GM23248 (cell line): ENCODE measurements at places on chromosomes 11 and 22. TPM values are rescaled to one million over a fixed set of nuclear protein-coding genes. Genes with fewer than 3 reads are reported as not detected.
A peak's percentile ranks its signal among the peaks of the same experiment; 100 is the strongest.

POU2AF1 gene
- total RNA-seq = 0.11 TPM in 1 of 2 replicates, not detected in the other

HOATZ gene
- total RNA-seq = not detected in 2 replicates

NEU3 gene
- 6.2 and 6.4 TPM in 2 replicates for total RNA-seq

MUC2 gene
- total RNA-seq = not detected in 2 replicates

DNA sequence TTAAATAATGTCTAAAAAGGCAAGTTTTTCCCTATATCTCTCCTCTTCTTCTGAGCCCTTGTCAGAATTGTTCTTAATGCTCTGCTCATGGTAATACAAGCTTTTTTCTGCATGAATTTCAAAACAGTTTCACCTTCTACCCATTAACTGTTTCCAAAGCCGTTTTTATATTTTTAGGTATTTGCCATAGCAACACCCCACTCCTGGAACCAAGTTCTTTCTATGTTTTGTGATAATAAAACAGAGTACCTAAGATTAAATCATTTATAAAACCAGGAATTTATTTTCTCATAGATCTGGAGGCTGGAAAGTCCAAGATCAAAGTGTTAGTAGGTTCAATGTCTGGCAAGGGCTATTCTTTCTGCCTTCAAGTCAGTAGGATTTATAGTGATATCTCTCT is 497.4 kb downstream of the ETS1 start:
- no peak for DNase-seq
- H3K27me3 ChIP-seq = peaks cover 5% of the 10 kb centered on the region; the same call in 1 of the 2 replicates
- no peaks in the 10 kb centered on the region for H3K36me3 ChIP-seq
- H3K4me3 ChIP-seq = no peak overlapping the region

DNA sequence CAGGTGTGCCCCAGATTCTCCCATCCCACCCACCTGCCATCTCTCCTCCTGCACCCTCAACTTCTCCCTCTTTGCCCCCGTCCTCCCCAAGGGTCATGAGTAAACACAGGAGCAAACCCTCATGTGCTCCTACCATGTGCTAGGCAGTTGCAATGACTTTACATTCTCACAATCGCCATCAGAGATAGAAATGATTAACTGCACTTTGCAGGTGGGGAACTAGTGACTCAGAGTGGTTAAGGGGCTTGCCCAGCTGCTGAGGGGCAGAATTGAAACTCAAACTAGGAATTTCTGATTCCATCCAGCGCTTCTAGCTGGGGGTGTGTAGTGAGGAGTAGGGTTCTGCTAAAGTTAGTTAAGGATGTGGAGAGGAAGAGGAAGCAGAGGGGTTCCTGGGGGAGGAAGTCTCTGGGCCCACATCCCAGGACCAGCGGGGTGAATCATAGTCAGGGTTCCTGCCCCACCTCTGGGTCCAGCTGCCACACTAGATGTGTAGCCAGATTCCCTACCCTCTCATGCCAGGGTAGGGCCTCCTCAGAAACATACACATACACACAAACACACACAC is 16.0 kb upstream of the PRG2 start:
- 0 out of 2 replicates have a peak, but pooled peaks cover 13% of the 10 kb centered on the region for H3K36me3 ChIP-seq
- H3K27ac ChIP-seq = 0 out of 2 replicates have a peak overlapping the region, but pooled peaks have one; percentile 7
- peak; percentile 46 for DNase-seq
- no peaks in the 10 kb centered on the region for H3K27me3 ChIP-seq
- no peak overlapping the region for H3K4me3 ChIP-seq

DNA sequence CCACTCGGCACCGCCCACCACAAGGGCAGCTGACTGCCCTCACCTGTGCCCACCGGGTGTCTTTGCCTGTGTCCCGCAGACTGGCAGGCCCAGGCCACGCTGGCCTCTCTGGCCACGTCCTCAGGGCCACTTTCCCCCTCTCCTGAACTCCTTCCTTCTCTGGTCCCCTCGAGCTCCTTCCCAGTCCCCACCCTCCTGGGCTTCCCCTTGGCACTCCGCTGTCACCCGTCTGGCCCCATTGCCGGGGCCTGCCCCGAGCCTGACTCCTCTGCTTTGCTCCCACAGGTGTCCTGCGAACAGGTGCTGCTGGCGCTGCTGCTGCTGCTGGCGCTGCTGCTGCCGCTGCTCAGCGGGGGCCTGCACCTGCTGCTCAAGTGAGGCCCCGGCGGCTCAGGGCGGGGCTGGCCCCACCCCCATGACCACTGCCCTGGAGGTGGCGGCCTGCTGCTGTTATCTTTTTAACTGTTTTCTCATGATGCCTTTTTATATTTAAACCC is 14.2 kb downstream of the MCAT start:
- H3K4me3 ChIP-seq = no peak overlapping the region
- H3K36me3 ChIP-seq = no peaks in the 10 kb centered on the region
- DNase-seq = no peak
- H3K27me3 ChIP-seq = no peaks in the 10 kb centered on the region

DNA sequence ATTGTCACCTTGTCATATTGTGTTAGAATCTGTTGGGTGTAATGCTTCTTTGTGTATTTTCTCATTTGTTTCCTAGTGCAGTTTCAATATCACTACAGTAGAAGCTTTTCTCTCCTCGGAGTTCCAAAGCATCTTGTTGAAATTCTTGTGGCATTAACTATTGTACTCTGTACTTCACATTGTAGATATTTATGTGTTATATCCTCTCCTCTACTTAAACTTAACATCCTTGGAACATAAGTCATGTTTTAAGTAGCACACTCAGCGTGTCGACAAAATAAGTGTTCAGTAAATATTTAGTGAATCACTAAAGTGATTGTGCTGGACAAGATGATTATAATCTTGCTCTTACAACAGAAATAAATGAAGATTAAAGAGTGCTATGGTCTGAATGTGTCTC is 201.7 kb downstream of the ARHGAP42 start:
- H3K36me3 ChIP-seq = no peaks in the 10 kb centered on the region
- no peaks in the 10 kb centered on the region for H3K27me3 ChIP-seq
- peaks cover 10% of the 10 kb centered on the region for H3K4me1 ChIP-seq
- no peak overlapping the region for H3K27ac ChIP-seq
- DNase-seq = no peak
- no peak overlapping the region for H3K4me3 ChIP-seq

- H3K4me1 ChIP-seq = no peaks in the 10 kb centered on the region
- H3K36me3 ChIP-seq = no peaks in the 10 kb centered on the region
- DNase-seq = peak; percentile 48
- peaks cover 30% of the 10 kb centered on the region for H3K27me3 ChIP-seq
- H3K4me3 ChIP-seq = no peak overlapping the region
- no peak overlapping the region for H3K27ac ChIP-seq
Measured at GRCh38 chr11:111417766-111418435, 38.8 kb upstream of the POU2AF1 start.

DNA sequence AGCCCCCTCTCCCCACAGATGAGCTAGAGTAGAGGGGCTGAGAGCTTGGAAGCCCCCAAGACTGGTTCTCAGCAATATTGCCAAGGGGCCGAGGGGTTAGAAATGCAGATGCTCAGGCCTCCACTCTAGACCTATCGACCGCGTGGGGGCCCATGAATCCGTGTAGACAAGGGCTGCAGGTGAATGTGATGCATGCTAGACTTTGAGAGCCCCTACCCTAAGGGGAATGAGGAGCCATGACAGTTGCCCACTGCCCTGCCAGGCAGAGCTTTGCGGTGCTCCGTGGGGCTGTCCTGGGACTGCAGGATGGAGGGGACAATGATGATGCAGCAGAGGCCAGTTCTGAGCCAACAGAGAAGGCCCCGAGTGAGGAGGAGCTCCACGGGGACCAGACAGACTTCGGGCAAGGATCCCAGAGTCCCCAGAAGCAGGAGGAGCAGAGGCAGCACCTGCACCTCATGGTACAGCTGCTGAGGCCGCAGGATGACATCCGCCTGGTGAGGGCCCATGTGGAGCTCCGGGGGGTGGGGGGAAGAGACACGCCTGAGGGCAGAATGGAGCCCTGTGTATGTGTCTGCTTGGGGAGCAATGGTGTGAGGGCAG is 1.3 kb downstream of the SSH3 start:
- H3K4me3 ChIP-seq = peak overlapping the region; percentile 82
- 0 out of 2 replicates have a peak, but pooled peaks cover 12% of the 10 kb centered on the region for H3K4me1 ChIP-seq
- no peaks in the 10 kb centered on the region; the same call in 1 of the 2 replicates for H3K36me3 ChIP-seq
- no peak overlapping the region for H3K27ac ChIP-seq
- no peaks in the 10 kb centered on the region for H3K27me3 ChIP-seq

FAU gene
- total RNA-seq = 180 and 199 TPM in 2 replicates

GRCh38 chr11:116638463-116638862 is 134.3 kb downstream of the BUD13 start:
- DNase-seq = no peak
- H3K27me3 ChIP-seq = peaks cover 22% of the 10 kb centered on the region

GRCh38 chr11:96295369-96295768 is 47.6 kb downstream of the MAML2 start:
- H3K4me3 ChIP-seq = no peak overlapping the region
- no peak for DNase-seq
- no peaks in the 10 kb centered on the region for H3K27me3 ChIP-seq

DNA sequence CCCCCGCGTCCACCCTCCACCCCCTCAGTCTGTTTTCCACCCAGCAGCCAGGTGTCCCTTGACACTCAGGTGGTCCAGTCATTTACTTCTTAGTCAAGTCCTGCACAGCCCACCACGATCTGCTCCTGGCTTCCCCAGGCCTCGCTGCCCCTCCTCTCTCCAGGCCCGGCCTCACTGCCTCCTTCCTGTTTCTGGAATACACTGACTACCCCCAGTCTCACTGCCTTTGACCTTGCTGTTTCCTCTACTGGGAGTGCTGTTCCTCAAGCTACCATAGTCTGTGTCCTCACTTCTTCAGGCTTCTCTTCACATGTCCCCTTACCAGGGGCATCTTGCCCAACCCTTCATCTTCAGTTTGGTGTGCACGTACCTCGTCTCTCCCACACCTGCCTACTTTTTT is 7.4 kb downstream of the MCM5 start:
- no peaks in the 10 kb centered on the region for H3K4me1 ChIP-seq
- no peaks in the 10 kb centered on the region for H3K36me3 ChIP-seq

- no peak overlapping the region for H3K4me3 ChIP-seq
- H3K36me3 ChIP-seq = no peaks in the 10 kb centered on the region
- peaks cover 18% of the 10 kb centered on the region for H3K4me1 ChIP-seq
- peak; percentile 94 for DNase-seq
- H3K27me3 ChIP-seq = no peaks in the 10 kb centered on the region
Measured at GRCh38 chr11:17986007-17986710, 26.7 kb downstream of the SERGEF start.

TTC36 gene
- total RNA-seq = 1.1 TPM in 1 of 2 replicates, not detected in the other

DNA sequence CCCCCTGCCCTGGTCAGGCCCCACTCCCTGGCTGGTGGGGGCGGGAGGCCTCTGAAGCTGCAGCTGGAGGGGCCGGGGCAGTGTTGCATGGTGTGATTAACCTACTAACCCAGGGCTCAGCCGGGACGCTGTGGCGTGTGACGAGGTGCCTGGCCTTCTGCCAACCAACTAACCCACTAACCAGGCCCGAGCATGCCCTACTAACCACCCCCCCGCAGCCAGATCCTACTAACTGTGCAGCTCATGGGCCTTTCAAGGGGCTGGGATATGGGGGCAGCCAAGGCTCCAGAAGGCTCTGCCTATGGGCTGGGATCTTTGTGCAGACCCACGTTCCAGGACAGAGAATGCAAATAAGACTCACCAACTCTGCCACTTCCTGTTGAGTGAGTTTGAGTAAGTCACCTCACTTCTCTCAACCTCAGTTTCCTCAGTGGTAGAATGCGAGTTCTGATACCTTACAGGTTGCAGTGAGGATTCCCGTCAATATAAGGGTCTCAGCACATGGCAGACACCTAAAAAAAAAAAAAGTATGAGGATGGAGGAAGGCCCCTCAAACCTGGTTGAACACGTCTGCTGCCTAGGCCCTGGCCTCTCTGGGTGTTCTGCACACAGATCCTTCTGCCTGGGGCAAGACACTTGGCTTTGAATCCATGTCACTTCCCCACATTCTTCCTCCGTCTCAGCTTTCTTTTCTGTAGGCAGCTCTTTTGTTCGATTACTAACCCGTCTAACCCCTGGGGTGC is 14.1 kb downstream of the MIAT start:
- no peak for DNase-seq
- no peaks in the 10 kb centered on the region for H3K36me3 ChIP-seq
- peaks cover 13% of the 10 kb centered on the region for H3K4me1 ChIP-seq
- no peak overlapping the region for H3K4me3 ChIP-seq

TRIM49D2 gene
- total RNA-seq = not detected in 2 replicates

DNA sequence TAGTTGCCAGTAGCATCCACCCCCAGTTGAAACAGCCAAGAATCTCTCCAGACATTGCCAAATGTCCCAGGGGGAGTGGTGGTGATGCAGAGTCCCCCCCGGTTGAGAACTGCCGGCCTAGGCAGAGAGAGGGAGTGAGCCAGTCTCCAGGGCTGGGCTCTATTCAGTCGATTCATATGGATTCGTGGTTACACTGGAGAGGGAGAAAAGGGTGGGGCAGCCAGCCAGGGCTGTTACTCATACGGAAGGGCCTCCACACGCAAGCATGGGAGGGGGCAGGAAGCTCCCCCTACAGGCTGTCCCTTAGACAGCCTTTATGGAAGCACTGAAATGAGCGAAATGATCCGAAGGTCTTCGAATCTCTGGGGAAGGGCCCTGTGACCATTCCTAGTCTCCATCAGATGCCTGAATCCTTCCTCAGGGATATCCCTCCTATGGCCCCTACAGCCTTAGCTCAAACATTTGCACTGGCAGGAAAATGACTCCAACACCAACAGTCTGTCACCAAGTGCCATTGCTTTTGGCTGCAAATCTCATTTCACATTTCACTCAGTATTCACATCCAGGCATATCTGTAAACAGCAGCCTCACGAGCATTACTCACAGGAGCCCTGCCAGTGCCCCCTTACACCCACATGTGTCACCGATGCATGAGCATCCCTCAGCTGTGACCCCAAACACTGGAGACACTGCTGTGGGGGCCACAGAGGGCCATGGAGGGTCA is 18.4 kb upstream of the TLCD5 start:
- H3K27ac ChIP-seq = peak overlapping the region; percentile 49
- DNase-seq = peak; percentile 97
- no peak overlapping the region for H3K4me3 ChIP-seq
- H3K27me3 ChIP-seq = no peaks in the 10 kb centered on the region
- H3K36me3 ChIP-seq = no peaks in the 10 kb centered on the region
- H3K4me1 ChIP-seq = peaks cover 20% of the 10 kb centered on the region; the same call in 1 of the 2 replicates

ALDH3B1 gene
- total RNA-seq = 63.9 and 70.7 TPM in 2 replicates

DNA sequence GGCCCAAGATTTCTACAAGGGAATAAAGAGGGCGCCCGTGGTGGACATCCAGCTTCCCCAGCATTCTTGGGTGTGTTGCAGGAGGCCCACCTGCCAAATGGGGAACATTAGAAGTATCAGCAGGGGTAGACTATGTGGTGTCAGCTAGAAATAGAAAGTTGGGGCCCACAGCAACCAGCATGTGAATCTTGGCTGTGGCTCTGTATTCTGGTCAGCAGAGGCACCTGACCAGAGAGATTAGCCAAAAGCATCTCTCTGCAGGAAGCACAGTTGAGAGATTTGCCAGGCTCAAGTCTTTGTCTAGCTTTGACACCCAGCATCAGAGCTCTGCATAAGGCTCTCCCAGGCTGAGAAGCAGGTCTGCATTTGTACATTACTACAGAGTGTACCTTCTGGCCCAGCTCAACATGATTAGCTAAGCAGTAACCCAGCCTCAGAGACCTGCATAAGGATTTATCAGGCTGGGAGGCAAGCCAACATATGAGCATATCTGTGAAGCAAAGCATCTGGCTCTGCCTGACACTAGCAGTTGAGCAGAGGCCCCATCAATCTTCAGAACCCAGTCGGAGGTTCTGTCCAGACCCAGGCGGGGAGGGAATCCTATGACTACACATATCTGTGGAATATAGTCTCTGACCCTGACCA is 79.9 kb downstream of the MS4A13 start:
- no peak for DNase-seq
- no peak overlapping the region for H3K4me3 ChIP-seq
- no peak overlapping the region for H3K27ac ChIP-seq
- H3K36me3 ChIP-seq = no peaks in the 10 kb centered on the region
